ENCODE measurements at places on chromosomes 16 and 17. TPM values are rescaled to one million over a fixed set of nuclear protein-coding genes. Genes with fewer than 3 reads are reported as not detected.

Gene PSMD11
- 84.9 TPM for total RNA-seq

DNA sequence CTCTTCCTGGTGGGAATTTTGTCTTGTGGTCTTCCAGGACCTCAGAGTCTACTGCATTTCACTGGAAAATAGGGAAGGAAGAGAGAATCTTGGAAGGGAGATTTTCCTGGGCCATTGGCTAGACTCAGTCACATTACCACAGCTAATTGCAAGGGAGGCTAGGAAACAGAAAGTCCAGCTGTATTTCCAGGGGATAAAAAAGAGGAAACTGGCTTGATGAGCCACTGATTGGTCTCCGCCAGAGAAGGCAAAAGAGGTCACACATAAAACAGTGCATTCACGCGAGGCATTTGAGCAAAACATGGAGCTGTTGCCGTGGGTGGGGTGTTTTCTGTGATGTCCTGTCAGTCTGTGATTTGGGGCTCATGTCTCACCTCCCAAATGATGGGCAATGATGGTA lies 345.3 kb downstream of the FOXL1 start:
- no peaks in the 10 kb centered on the region for H3K27me3 ChIP-seq
- no peaks in the 10 kb centered on the region for H3K36me3 ChIP-seq
- H3K27ac ChIP-seq: no peak overlapping the region

DNA sequence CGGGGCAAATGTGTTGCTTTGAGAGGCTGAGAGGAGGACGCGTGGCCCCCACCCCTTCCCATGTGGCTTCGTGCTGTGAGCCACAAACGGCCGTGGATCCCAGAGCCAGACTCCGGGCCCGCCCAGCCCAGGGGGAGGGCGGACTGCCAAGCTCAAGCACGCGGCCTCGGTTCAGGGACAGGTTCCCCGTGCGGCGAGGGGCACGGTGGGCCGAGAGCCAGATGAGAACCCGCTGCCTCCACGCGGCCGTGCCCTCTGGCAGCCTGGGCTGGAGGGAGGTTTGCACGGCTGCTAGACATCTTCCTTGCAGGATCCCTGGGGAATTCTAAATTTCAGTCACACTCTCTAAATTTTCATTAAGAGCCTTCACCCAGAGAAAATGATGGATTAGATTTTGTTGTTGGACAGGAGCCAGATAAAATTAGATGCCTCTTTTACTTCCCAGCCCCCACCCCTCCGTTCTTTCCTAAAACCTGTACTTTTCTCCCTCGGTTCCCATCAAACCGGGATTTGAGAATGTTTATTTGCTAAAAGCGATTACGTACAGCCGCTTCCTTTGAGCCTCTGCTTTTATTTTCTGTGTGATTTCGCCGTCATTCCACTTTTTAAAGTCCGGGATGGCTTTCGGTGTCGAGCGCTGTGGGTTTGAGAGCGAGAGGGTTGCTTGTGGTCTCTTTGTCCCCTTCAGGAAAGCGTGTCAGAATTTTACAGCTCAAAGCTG lies 25.0 kb upstream of the GNG13 start:
- H3K27ac ChIP-seq: no peak overlapping the region
- H3K4me3 ChIP-seq: peak overlapping the region; percentile 61
- H3K36me3 ChIP-seq: no peaks in the 10 kb centered on the region
- DNase-seq: peak; percentile 93
- H3K27me3 ChIP-seq: peaks cover 18% of the 10 kb centered on the region
- H3K4me1 ChIP-seq: peaks cover 10% of the 10 kb centered on the region

- H3K36me3 ChIP-seq: no peaks in the 10 kb centered on the region
- no peaks in the 10 kb centered on the region for H3K4me1 ChIP-seq
- DNase-seq: peak; percentile 62
- no peak overlapping the region for H3K27ac ChIP-seq
Observed at GRCh38 chr16:31347445-31347844, 7.5 kb upstream of the ITGAX start.

GRCh38 chr17:72297326-72298115 lies 176.7 kb downstream of the SOX9 start:
- no peaks in the 10 kb centered on the region for H3K27me3 ChIP-seq
- peak; percentile 77 for DNase-seq
- peaks cover 18% of the 10 kb centered on the region for H3K4me1 ChIP-seq
- H3K36me3 ChIP-seq: no peaks in the 10 kb centered on the region
- peak overlapping the region; percentile 38 for H3K27ac ChIP-seq

- H3K4me3 ChIP-seq: no peak overlapping the region
- H3K27ac ChIP-seq: no peak overlapping the region
- no peak for DNase-seq
- peaks cover 8% of the 10 kb centered on the region for H3K27me3 ChIP-seq
Observed at GRCh38 chr16:85961988-85962915, 63.3 kb downstream of the IRF8 start.
